Right renal cortex interstitium (tissue), 3 donors: ENCODE measurements at places on chromosomes 1 and 21. TPM values are rescaled to one million over a fixed set of nuclear protein-coding genes. Genes with fewer than 3 reads are reported as not detected.

GRCh38 chr1:115493834-115494233 is 147.9 kb upstream of the VANGL1 start:
- DNase-seq = no peak

FAM72D gene
- polyA plus RNA-seq = 3.6 TPM

CACNA1S gene
- polyA plus RNA-seq = 0.37 TPM

GRCh38 chr21:29887313-29888009 is 52.3 kb downstream of the GRIK1 start:
- DNase-seq = no peak

- DNase-seq = no peak
Measured at GRCh38 chr1:23845163-23845562, 19.9 kb upstream of the HMGCL start.

DNA sequence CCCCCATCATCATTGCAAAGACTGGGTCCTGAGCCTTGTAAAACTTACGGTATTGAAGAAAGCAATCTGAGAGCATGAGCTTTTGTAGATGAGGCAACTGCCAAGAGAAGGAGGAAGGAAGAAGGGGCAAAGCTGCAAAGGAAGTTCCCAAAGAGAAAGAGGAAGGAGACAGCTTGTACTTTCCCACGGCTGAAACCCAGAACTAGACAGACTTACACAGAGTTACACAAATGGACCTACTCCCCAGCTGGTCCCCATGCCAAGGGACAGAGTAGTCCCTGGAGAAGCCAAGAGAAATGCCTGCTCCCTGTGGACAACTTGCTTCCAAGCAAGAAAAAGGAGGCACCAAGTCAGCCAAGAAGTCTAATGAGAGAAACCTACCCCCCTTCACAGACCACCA is 22.6 kb downstream of the SLC5A9 start:
- no peak for DNase-seq

DNA sequence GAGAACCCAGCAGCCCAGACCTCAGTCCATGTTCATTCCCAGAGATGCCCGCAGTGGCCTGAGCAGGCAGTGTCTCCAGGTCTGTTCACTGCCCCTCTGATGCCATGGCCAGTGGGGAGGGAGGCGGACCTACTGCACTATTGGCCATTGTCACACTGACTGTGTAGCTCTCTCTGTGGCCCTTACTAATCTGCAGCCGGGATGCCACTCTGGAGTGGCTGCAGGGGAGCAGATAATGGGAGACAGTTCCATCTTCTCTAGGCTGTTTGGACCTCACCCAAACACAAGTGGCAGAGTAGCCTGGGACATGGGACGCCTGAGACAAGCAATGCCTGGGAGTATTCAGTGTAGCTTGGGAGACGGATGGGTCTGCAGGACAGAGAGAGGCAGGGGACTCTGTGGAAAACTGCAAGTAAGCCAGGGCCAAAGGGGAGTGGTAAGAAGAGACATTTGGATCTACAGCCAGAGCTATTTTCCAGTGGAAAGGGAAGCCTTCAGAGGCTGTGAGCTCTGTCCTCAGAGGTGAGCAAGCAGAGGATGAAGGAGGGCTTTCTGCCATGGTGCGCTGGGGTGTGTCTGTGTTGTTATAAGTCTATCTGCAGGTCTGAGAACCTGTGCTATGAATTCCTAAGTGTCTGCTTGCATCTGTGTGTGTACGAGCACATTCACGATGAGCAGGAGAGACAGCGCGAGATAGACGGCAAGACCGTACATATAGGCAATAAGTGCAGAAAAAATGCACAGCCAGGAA is 26.7 kb downstream of the DMBX1 start:
- no peak for DNase-seq
